ENCODE measurements at places on chromosomes 7 and 10.

GRCh38 chr10:1468811-1469210 is 268.5 kb downstream of the ADARB2 start:
- DNase-seq, result no peak

- DNase-seq, result no peak
Measured at GRCh38 chr10:125843603-125844329, 20.4 kb downstream of the BCCIP start.

- no peak for DNase-seq
Measured at GRCh38 chr7:105125745-105126144, 111.7 kb downstream of the KMT2E start.

- no peak for DNase-seq
Measured at GRCh38 chr7:149774237-149775175, 1.1 kb upstream of the ZNF467 start.

GRCh38 chr10:75694790-75695189 is 263.4 kb downstream of the LRMDA start:
- no peak for DNase-seq

DNA sequence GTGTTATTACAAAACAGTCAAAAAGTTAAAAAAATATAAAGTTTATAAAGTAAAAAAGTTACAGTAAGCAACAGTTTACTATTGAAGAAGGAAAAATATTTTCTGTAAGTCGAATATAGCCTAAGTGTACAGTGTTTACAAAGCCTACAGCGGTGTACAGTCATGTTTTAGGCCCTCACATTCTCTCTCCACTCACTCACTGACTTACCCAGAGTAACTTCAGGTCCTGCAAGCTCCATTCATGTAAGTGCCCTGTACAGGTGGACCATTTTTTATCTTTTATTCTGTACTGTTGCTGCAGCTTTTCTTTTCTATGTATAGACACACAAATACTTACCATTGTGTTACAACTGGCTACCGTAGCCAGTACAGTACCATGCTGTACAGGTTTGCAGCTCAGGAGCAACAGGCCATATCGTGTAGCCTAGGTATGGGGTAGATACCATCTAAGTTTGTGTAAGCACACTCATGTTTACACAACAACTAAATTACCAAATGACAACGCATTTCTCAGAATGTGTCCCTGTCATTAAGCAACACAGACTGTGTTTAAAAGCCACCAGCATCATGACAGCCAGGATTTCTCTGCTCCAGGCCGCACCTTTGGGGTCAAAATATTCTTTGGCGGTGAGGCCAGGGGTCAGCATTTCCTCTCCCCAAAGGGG is 67.2 kb downstream of the DLG5 start:
- no peak for DNase-seq

DNA sequence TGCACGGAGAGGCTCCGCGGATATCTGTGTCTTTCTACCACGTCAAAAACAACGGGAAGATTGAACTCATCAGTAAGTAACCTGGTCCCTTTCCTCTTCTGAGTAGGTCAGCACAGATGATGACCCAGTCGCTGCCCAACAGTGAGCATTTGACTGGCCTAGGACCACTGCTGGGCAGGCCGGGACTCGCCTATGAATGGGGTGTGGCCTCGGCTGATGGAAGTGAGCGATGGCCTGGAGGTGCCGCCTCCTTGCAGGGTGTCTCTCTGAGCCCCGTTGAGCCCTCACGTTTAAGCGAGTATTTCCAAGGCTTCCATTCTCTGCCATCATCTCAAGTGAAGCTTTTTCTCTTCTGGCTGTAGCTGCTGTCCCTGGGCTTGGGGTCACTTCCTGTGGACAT is 18.1 kb downstream of the EIF3B start:
- no peak for DNase-seq

DNA sequence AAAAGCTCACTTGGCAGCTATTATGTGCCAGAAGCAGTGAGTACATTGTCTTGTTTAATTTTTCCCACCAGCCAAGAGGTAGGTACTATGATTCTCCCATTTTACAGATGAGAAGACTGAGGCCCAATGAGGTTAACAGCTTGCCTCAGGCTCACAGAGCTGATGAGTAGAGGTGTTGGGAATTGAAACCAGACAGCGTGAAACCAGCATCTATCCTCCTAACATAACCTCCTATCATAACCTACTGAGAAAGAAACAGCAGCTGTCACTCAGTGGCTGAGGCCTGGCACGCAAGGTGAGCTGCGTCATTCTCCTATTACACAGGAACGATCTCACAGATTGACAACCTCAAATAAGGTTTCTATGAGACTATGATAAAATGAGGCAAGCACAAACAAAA is 6.2 kb downstream of the PYROXD2 start:
- no peak for DNase-seq

DNA sequence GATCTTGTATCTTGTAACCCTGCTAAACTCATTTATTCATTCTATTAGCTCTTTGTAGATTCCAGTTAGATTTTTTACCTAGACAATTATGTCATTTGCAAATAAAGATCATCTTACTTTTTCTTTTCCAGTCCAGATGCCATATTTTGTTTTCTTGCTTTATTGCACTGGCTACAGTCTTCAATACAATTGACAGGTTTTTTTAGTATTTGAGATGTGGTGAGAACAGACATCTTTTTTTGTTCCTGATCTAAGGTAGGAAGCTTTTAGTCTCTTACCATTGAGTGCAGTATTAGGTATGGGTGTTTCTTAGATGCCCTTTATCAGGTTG is 12.1 kb downstream of the SPRN start:
- no peak for DNase-seq

GRCh38 chr10:130358981-130359650 is 222.9 kb downstream of the GLRX3 start:
- DNase-seq, result no peak

- no peak for DNase-seq
Measured at GRCh38 chr7:116763647-116764046, 91.7 kb downstream of the MET start.

- no peak for DNase-seq
Measured at GRCh38 chr10:23373156-23373555, 28.6 kb upstream of the C10orf67 start.

- no peak for DNase-seq
Measured at GRCh38 chr10:30094601-30095000, 35.2 kb upstream of the JCAD start.

DNA sequence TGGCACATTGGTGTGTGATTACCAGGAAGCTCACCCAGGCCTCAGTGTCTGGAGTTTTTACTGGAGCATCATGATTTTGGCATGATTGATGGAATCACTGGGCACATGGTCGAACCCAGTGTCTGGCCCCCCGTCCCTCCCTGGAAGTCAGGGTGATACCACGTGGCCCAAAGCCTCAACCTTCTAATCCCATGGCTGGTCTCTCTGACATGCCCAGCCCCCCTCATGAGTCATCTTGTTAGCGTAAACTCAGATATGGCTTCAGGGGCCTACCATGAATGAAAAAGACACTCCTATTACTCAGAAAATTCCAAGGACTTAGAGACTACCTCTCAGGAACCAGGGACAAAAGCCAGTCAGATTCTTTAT is 109.3 kb downstream of the GRK5 start:
- no peak for DNase-seq

DNA sequence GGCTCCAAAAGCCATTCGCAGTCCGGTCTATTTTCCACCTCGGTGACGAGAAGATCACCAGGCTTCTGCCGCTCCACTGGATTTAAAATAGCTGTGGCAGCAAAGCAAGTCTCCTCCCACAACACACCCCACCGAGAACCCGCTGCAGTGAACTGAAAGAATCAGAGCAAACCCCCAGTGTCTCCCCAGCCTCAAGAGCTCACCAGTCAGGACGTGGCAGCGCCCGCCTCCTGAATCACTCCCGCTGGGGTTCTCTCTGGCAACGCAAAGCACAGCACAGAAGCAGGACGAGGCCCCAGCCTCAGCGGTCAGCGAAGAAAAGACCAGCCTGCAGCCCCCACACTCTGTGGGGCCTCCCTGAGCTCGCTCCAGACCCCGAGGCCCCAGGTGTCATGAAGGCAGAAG is 126.1 kb upstream of the PPP2R2D start:
- DNase-seq, result no peak

DNA sequence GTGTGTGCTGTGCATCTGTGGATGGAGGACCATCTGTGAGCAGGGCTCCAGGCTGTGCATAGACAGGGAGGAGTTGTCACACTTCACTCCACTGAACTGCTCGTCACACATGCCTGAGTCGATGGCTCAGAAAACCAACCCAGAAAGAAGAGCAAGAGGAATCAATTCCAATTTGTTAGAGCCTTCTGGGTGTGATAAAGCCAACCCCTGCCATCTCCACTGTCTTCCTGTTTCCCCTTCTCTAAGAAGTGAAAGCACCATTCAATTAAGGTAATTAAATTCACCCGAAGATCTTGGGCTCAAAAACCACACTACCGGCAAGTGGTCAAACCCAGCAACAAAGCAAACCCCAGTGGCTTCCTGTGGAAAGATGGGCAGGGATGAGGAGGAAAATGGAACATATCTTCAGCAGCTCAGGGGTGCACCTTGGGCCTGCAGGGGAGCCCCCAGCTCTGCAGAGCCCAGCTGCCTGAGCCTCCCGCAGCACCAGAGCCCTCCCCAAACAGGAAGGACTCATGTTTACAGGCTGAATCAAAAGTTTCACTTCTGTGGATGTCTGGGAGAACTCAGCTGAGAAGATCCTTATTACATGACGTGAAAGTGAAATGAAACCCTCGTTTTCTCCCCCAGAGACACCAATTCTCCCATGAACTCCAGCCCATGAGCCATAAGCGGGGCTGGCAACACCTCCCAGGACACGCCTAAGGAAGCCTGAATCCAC is 10.9 kb downstream of the C10orf71 start:
- no peak for DNase-seq

GRCh38 chr10:77404810-77405209 is 232.8 kb downstream of the KCNMA1 start:
- DNase-seq, result no peak

- no peak for DNase-seq
Measured at GRCh38 chr7:94874036-94874785, 33.2 kb upstream of the PPP1R9A start.

- no peak for DNase-seq
Measured at GRCh38 chr7:47188136-47188535, 393.8 kb downstream of the TNS3 start.

GRCh38 chr10:24518981-24519597 is 204.6 kb downstream of the ARHGAP21 start:
- DNase-seq, result peak; percentile 24

GRCh38 chr7:122887198-122887597 is 938 bp upstream of the CADPS2 start:
- peak; percentile 44 for DNase-seq

- no peak for DNase-seq
Measured at GRCh38 chr10:3419719-3420495, 247.3 kb upstream of the PITRM1 start.

DNA sequence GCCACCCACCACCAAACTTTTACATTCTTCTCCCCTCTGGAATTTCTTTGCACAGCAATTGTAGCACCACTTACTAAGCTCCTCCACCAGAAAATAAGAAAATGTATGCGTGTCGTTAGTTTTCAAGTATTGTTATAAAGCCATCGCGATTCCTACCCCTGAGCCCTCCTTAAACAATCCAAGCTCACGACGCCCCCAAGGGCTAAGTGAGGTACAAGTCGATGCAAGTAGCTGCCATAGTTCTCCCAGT is 1.3 kb downstream of the FRAT2 start:
- DNase-seq, result no peak

GRCh38 chr10:89466599-89467035 is 52.2 kb downstream of the IFIT5 start:
- DNase-seq, result peak; percentile 9

GRCh38 chr7:2411815-2412586 is 8.6 kb downstream of the CHST12 start:
- DNase-seq, result no peak

DNA sequence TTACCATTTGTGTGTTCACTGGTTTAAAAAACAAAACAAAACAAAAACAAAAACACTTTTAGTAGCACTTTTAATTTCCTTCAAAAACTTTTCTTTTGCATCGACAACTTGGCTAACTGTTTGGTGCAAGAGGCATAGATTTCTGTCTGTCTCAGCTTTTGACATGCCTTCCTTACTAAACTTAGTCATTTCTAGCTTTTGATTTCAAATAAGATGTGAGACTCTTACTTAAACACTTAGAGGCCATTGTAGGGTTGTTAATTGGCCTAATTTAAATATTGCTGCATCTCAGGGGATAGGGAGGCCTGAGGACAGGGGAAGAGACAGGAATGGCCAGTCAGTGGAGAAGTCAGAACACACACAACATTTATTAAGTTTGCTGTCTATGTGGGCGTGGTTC is 66.3 kb downstream of the AVL9 start:
- no peak for DNase-seq

DNA sequence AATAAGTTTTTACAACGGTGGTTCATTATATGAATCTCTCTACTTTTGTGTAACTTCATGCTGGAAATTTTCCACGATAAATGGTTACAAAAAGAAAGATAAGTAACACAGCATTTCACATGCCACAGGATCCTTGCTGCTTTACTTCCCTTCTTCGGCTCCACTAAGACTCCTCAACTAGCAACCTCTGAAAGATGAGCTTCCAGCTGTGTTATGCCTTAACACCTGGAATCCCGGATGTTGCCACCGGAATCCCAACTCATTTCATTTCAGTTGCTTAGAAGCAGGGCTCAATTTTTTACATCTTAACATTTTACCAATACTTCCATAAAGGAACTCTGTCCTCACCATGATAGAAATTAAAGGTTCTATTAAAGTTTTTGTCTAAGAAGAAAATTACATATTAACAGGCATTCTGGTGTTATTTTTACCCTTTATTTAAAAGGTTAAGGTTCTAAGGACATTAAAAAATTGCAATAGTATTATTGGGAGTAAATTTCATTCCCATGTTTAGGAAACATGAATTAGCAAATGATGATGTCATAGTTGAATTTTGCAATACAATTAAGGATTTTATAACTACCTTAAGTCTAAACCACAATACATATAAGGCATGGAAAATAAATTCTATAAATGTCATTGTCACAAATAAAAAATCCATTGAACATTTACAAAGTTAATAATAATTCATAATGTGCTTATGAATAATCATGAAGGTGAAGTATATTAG is 57.1 kb upstream of the IL6 start:
- DNase-seq, result no peak

DNA sequence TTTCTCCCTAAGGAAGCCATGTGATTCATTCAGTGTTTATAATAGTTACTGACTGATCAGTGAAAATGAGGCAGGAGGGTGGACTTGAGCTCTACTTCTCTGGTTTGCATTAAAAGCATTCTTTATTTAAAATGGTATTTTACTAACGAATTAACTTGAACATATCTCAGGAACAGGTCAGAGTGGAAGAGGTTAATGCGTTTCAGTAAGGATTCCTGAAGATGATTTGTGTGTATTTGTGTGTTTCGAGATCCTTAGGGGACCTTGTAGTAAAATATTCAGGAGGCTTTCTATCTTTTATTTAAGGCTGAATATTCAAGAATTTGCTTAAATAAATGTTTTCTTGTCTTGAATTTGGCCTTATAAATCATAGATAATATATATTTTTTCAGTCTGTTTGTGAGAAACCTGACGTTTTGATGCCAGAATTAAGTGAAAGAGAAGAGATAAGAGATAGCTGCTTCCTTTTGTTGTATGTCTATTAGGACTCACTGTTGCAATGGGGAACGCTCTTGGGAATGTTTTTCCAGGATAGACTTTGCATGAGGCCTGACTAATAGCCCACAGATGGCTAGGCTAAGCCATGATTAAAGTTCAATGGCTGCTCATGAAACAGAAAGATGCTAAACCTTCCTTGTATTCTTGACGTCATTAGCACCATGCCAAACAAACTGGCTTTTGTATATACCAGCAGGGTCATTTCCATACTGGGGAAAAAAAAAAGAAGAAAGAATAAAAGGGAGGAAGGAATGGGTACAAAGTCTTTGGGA is 93.8 kb upstream of the MTPN start:
- no peak for DNase-seq

- DNase-seq, result no peak
Measured at GRCh38 chr7:44982535-44982923, 3.7 kb upstream of the MYO1G start.

- no peak for DNase-seq
Measured at GRCh38 chr10:111281516-111281915, 204.7 kb downstream of the ADRA2A start.
